ENCODE measurements at places on chromosomes 5 and 9.

- no peak for DNase-seq
Observed at GRCh38 chr9:83475741-83476140, 62.5 kb downstream of the FRMD3 start.

DNA sequence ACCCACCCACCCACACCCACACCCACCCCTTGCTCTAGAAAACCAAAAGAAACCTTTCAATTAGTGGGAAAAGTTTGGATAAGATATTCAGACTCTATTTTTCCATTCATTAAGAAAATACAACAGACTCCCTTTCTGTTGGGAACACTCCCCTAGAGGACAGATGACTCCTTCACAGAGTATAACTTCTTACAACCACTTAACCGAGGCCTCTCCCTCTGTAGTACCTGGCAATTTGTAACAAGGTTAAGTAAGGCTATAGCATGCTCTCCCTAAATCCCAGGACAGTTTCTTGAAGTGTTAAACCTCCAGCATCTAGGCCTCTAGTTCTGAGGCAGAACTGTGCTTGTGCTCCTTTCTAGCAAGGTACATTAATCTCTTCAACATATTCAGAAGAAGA lies 75.9 kb upstream of the NR5A1 start:
- DNase-seq: no peak

DNA sequence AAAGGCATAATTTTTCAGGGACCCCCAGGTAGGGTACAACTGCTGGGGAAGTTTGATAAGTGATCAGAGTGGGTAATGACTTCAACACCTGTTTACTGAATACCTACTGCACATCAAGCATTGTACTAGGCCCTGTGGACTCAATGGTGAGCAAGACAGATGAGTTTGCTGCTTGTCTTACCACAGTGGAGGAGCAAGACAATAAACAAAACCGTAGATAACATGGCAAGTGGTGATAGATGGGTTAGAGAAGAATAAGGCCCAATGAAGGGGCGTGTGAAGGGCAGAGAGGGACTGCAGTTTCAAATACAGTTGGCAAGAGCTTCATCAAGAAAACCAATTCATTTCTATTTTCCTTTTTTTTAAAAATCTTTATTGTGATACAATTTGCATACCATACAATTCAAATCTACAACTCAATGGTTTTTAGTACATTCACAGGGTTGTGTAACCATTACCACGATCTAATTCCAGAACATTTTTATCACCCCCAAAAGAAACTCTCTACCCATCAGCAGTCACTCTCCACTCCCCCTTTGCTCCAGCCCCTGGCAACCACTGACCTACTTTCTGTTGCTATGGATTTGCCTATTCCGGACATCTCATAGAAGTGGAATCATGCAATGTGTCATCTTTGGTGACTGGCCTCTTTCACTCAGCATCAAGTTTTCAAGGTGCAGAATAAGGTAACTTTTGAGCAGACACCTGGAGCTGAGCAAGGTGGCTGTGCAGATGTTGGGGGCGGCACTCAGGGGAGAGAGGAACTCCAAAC lies 31.9 kb upstream of the HAND1 start:
- DNase-seq: no peak

DNA sequence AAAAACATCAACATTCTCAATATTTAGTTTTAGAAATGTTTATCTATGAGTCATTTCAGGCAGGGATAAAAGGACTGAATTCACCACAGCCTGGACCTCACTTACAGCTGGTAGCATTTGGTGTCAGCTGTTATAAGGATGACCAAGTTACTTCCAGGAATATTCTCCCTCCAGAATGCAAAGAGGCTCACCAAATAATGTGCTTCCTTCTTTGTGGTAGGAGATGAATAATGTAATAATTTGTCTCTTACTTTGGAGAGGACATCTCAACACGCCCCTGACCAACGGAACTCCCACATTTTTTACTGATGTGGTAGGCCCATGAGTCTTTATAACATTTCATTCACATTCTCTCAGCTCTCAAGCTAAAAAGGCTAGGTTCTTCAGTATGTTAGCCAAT lies 825.9 kb upstream of the GRAMD2B start:
- no peak for DNase-seq

- DNase-seq: no peak
Observed at GRCh38 chr5:151663617-151664293, 23.0 kb downstream of the SPARC start.

GRCh38 chr9:112013266-112013665 lies 116.7 kb downstream of the UGCG start:
- no peak for DNase-seq

- DNase-seq: peak; percentile 35
Observed at GRCh38 chr5:10140195-10140973, 109.3 kb downstream of the ATPSCKMT start.

- DNase-seq: no peak
Observed at GRCh38 chr5:89179731-89180130, 296.7 kb upstream of the MEF2C start.

GRCh38 chr5:134576386-134577021 lies 51.0 kb downstream of the JADE2 start:
- no peak for DNase-seq

DNA sequence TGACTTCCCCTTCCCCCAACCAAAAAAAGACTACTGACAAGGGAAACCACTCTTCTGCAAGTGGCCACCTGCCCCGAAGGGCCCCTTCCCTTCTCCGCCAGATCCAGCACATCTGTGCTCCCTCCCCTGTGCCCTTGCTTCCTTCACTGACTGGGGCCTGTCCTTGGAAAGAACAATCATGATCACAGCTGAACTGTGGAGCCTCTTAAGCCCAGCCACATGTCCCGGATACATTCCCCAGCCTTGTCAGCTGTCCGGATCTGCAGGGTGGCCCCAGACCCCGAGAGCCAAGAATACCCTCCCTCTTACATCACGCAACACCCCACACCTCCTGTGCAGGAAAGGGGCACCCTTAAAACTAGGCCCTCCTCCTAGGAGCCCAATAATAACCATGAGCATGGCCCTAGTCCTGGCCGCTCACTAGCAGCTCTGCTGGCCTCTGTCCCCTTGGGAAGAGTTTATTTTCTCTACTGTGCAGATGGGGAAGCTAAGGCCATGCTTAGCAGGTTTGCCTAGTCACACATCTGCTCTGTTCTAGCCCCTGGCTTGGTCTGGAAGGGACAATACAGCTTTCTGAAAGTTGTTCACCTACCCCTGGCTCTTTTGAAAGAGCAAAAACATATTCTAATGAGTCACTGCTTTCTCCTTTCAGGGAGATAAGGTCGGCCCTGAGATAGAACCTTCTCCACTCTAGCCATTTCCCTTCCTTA lies 3.8 kb downstream of the SPRY4 start:
- DNase-seq: no peak

- DNase-seq: no peak
Observed at GRCh38 chr5:389891-390622, 52.9 kb upstream of the EXOC3 start.

GRCh38 chr5:307794-308579 lies 13.5 kb upstream of the AHRR start:
- no peak for DNase-seq

GRCh38 chr9:15403155-15403554 lies 19.5 kb upstream of the SNAPC3 start:
- DNase-seq: peak; percentile 56

DNA sequence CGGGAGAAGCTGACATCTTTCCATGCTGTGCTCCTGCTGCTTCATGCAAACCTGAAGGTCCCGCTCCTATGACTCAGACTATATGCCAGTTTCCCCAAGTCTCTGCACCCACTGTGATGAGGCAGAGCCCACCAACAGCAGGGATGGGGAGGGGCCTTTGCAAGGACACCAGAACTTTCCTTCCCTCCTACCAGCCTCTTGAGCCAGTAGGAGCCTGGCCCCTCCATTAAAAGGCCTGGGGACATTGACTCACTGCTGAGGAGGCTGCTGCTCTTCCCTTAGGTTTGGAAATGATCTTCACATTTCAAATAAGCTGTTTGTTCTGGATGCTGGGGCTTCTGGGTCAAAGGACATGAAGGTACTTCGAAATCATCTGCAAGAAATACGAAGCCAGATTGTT lies 26.1 kb upstream of the CTSL start:
- no peak for DNase-seq

DNA sequence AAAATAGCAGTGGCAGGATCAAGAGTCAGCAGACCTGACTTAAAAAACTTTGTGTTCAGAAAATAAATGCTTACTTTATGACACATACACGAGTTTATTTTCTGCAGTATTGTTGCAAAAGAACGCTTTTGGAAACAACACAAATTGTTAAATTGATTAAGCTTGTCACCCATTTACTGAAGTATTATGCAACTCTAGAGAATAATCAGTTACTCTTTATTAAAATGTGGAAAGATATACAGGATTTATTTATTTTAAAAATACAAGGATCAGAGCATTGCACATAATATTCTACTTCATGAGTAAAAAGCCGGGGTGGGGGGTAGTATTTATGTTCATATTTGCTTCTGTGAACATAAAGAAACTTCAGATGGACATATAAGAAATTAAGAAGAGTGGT lies 20.0 kb downstream of the FYB1 start:
- no peak for DNase-seq

GRCh38 chr5:40399349-40399748 lies 280.4 kb upstream of the PTGER4 start:
- DNase-seq: no peak

DNA sequence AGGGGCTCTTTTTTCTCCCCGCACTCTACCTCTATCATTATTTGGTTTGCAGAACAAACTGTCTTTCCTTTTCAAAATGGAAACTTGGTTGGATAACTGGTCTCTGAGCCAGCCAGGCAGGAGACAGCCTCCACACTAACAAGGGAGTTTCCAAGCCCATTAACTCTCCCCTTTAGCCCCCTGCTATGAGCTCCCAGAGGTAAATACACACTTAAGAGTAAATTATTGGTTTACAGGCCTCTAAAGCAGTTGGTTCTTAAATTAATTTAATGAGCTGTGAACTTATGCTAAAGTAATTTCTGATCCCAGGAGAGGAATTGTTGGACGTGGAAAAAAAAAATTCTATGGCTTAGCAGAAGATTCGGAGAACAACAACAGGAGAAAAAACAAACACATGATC lies 30.3 kb downstream of the EPB41L4A start:
- DNase-seq: no peak

GRCh38 chr9:135145312-135145711 lies 57.8 kb downstream of the OLFM1 start:
- no peak for DNase-seq

DNA sequence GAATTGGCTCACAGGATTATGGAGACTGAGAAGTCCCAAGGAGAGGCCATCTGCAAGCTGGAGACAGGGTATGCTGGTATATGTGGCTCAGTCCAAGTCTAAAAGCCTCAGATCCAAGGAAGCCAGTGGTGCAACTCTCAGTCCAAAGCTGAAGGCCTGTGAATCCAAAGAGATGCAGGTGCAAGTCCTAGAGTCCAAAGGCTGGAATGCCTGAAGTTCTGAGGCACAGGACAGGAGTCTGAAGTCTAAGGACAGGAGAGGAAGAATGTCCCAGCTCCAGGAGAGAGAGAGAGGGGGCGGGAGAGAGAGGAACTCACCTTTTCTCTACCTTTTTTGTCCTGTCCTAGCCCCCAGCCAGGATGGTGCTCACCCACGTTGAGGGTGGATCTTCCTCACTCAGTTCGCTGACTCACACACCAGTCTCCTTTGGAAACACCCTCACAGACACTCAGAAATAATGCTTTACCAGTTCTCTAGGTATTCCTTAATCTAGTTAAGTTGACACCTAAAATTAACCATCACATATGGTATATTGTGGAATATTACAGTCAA lies 49.6 kb downstream of the KCNN2 start:
- no peak for DNase-seq

DNA sequence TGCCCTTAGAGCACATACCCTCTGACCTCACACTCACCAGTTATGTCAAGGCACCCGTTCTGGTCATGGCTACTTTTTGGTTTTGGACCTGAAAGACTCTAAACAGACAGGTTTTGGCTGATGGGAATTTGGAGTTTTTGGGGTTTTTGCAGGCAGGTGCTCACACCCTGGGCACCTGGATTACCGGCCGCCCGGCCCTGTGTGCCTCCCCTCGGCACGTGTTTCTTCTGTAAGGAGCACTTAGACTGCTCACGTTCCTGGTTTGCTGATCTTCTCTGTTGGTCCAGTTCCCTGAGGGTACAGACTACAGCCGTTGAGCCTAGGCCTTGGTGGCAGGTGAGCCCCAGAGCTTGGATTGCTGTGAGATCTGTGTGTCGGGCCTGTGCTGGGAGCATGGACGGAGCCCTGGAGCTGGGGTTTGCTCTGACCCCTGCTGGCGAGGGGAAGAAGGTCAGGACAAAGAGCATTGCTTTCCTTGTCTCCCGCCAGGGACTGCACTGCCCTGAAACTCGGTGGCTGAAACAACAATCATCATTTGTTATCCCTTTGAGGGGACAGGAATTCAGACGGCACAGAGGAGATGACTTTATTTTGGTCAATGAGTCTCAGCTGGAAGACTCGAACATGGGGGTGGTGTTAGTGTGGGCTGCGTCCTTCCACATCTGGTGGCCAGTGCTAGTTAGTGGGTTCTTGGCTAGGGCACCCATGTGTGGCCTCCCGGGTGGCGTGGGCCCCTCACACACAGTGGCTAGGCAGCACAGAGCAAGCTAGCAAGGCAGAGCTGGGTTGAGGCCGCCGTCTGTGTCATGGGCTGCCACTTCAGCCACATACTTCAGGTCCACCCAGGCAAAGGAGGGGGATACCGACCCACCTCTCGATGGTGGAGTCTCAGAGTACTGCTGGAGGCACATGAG lies 76.4 kb downstream of the EHMT1 start:
- DNase-seq: peak; percentile 64

- DNase-seq: no peak
Observed at GRCh38 chr9:134968011-134968822, 50.5 kb upstream of the FCN1 start.
